Stimulated activated CD4-positive, alpha-beta T cell treated with anti-CD3 and anti-CD28 coated beads, Interleukin-2, amount 100 ng/mL, for 24 hours (primary cell): ENCODE measurements at places on chromosomes 7 and 10.

DNA sequence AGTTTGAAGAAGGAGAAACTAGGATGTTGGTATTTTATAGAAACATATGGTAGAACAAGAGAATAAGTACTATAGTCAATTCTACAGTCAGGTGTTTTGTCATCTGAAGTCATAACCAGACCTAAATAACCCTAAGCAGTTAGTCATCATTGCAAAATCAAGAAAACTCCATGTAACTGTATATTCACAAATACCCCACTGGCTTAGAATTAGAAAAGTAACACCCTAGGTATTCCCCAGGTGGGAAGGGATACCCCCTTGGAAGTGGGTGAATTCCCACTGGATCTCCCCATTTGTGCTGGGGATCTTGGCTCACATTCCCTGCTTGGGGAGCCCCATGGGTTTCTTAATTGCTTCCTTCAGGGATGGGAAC lies 45.9 kb upstream of the ITGB8 start:
- DNase-seq: no peak

- DNase-seq: no peak
These were observed 43.3 kb downstream of the CNOT4 start for GRCh38 chr7:135466442-135467206.

DNA sequence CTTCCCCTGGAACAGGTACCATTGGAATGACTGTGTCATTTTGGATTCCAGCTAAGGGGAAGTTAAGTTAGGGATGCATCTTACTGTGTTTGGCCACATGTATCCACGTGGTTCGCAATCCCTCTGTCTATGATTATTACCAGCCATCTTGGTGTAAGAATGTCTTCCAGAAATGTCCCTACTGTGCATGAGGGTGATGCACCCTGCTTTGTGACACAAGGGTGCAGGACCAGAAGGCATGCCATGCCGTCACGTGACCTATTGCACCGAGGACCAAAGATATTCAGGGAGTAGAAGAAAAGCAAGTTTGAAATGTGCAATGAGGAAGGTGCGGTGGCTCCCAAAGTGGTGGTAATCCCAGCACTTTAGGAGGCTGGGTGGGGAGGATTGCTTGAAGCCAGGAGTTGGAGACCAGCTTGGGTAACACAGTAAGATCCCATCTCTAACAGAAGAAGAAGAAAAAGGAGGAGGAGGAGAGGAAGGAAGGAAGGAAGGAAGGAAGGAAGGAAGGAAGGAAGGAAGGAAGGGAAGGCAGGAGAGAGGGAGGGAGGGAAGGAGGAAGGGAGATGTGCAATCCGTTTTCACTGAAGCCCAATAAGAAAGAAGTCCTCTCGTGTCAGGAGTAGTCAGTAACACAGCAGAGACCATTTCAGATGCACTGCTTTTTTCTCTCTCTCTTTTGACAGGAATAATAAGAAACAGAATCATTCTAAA lies 42.5 kb upstream of the USP6NL start:
- DNase-seq: no peak

GRCh38 chr7:51019191-51019844 lies 236.6 kb upstream of the GRB10 start:
- DNase-seq: no peak

- DNase-seq: peak; percentile 54
These were observed 10.7 kb upstream of the HOXA13 start for GRCh38 chr7:27210441-27211083.

- no peak for DNase-seq
These were observed 16.5 kb downstream of the NPFFR1 start for GRCh38 chr10:70267161-70267933.

GRCh38 chr7:98289333-98289875 lies 7.9 kb downstream of the BRI3 start:
- DNase-seq: no peak

DNA sequence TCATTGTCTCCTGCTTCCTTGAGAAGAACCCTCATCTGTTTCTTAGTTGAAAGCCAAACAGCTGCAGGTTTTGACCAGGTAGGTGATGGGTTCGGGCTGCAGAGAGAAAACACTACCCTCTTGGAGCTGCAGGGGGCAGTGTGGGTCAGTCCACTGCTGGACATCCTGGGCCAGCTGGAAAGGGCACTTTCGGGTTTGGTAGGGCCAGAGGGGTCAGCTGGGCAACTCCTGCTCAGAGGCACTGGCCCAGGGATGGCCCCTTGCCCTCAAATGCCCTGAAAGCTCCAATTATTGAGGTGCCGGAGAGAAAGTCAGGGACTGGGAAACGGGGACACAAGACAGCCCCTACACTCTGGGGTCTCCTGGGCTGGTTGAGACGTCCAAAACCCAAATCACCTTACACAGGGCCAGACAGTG lies 90.7 kb downstream of the MKI67 start:
- DNase-seq: peak; percentile 75

DNA sequence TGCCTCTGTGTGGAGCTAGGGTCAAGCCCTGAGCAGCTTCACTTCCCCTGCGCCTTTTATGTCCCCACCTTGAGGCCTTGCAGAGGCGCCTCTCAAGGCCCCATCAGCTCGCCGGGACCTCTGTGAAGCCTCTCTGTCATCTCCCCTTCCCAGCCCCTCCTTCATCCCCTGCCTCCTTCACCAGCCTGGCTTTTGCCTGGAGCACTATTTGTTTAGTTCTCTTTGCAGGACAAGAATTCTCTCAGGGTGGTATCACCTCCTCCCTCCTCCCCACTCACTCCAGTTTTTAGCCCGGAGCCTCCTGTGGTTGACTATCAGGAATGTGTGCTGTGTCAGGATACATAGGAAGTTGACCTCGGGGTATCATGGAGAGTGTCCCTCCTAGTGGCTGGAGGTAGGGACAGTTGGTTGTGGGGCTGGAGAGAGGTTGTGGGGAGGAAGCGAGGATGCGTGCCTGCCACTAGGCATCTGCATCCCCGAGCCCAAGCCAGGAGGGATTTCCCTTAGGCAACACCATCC lies 89.8 kb upstream of the ANLN start:
- no peak for DNase-seq

- no peak for DNase-seq
These were observed 24.6 kb upstream of the INMT start for GRCh38 chr7:30727061-30727945.

DNA sequence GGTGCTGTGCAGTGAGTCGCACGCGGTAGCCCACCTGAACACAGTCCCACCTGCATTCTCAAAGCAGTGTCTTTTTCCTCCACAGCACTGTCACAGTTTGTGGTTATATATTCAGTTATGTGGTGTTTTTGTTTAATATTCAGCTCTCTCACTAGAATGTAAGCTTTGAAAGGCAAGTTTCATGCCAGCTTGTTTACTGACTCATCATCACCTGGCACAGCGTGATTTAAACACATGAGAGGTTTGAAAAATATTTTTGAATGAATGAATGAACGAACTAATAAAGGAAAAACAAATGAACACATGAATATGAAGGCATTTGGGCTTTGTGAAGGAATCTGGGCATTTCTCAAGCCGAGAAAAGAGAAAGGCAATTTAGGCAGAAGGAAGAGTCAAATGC lies 51.9 kb upstream of the TM9SF3 start:
- no peak for DNase-seq

DNA sequence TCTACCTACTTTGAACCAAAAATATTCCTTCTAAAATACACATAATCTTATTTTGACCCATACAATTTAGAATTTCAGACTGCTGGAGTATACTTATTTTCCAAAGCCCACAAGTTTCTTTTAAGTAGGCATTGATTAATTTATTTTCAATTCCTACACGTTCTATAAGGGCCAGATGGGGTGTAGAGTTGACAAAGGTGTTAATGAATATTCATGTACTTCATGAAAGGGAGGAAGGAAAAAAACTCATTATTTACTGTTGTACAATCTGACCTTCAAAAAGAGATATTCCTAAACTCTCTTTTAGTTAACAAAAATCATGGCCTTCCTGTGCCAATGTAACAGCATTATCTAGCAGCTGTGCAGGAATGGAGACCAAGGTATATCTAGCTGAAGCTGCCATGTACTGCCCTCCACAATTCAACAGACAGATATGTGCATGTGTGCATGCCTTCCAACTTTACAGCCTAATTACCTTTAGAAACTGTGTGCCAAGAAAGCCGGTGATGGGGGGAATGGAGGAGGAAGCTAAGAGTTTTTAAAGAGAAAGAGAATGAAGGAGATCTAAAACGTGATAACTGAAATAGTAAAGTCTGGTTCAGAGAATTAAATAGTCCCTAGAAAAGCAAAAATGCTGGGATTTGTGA lies 108.9 kb downstream of the UPF2 start:
- DNase-seq: no peak

DNA sequence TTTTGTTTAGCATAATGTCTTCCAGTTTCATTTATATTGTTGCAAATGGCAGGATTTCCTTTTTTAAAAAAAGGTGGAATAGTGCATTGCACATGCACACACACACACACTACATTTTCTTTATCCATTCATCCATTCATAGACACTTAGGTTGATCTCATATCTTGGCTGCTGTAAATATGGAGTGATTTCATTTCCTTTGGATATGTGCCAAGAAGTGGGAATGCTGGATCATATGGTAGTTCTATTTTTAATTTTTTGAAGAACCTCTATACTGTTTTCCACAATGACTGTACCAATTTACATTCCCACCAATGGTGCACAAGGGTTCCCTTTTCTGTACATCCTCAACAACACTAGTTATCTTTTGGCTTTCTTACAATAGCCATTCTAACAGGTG lies 68.9 kb downstream of the EBLN1 start:
- no peak for DNase-seq

DNA sequence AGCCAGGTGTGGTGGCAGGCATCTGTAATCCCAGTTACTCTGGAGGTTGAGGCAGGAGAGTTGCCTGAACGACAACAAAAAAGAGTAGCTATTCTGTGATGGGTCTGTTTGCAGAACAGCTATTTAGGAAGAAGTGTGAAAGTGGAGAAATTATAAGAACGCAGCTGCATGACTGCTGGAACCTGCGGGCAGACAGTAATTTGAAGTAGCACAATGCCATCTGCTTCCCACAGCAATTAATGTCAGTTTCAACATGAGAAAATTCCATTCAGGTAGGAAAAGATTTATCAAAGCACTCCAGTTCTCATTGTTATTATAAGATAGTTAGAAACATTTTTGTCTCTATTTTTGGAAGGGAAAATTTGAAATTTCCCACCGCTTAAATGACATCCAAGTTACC lies 21.5 kb downstream of the LAMB1 start:
- no peak for DNase-seq

- DNase-seq: no peak
These were observed 13.5 kb downstream of the COBL start for GRCh38 chr7:51303142-51303525.

GRCh38 chr10:98403812-98404504 lies 11.0 kb downstream of the PYROXD2 start:
- DNase-seq: no peak

DNA sequence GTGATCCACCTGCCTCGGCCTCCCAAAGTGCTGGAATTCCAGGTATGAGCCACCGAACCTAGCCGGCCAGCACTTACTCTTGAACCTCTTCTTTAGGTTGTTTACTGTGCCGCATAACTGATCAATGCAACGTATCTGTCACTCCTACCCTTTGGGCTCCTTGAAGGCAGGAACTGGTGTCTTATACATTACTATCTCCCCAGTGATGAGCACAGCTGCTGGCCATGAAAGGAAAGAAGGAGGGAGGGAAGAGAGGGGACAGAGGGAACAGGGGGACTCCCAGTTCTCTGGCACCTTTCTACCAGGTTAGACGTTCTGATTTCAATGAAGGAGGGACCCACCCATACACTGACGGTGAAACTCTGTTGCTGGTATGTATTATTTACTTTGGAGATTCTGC lies 111.8 kb upstream of the NANOS1 start:
- no peak for DNase-seq

- peak; percentile 54 for DNase-seq
These were observed 241.5 kb downstream of the PHTF2 start for GRCh38 chr7:78039790-78040776.

- no peak for DNase-seq
These were observed 13.8 kb downstream of the GRK5 start for GRCh38 chr10:119221201-119221600.

GRCh38 chr10:1256432-1256725 lies 200.2 kb downstream of the WDR37 start:
- DNase-seq: no peak

DNA sequence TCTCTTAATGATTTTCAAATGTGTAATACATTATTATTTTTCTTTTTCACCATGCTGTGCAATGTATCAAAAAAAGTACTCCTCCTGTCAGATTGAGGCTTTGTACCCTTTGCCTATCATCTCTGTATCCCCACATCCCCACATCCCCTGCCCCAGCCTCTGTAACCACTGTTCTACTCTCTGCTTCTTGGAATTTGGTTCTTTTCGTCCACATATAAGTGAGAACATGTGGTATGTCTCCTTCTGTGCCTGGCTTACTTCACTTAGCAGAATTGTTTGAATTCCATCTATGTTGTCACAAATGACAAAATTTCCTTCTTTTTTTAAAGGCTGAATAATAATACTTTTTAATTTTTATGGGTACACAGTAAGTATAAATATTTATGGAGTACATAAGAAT lies 13.8 kb downstream of the TAF3 start:
- DNase-seq: no peak
